GM18507 (cell line): ENCODE measurements at places on chromosomes 6 and 20.

GRCh38 chr20:12414446-12415274 lies 497.0 kb downstream of the BTBD3 start:
- DNase-seq, result no peak

DNA sequence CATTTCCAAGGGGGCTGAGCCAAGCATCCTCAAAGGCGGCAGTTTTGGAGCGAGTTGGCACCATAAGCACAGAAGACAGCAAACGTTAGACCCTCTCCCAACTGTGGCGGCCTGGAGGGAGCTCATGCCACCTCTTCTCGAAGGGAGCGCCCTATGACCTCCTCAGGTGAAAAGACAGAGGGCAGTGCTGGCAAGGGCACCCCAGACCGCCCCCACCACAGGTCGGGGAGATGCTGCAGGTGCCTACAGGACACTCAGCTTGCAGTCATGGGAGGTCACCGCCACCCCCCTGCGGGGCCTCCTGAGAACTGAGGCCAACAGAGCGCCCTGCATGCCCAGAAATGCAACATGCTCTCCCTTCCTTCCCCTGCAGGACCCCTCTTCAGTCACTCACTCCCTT lies 45.1 kb upstream of the BHLHE23 start:
- DNase-seq, result no peak

DNA sequence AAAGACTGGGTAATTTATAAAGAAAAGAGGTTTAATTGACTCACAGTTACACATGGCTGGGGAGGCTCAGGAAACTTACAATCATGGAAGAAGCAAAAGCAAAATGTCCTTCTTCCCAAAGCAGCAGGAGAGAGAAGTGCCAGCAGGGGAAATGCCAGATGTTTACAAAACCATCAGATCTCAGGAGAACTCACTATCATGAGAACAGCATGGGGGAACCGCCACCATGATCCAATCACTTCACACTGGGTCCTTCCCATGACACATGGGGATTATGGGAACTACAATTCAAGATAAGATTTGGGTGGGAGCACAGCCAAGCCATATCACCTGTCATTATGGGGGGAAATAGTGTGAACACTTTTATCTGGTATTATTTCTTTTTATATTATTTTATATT lies 557.2 kb downstream of the EYS start:
- no peak for DNase-seq

DNA sequence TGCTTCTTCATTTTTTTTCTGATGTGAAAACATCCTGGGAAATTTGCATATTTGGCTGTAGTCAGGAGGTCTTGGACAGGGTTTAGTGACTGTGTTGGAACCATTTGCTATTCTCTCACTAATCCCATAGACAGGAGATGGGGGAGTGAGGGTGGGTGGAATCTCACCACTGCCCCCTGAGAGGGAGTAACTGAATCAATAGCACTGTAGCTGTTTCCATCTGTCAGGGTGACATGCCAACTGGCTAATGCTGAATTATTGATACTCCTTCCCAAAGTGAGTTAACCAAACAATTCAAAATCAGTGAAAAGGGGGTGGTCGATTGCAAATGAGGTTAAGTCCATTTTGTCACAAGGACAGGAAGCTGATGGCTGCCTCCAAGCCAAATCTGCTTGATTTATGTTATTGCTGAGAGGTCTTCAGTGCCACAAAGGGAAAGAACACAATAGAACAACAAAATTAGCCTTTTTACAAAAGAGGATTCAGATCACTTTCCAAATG lies 55.1 kb upstream of the B3GAT2 start:
- no peak for DNase-seq

GRCh38 chr6:38909015-38909730 lies 139.4 kb upstream of the GLP1R start:
- DNase-seq, result no peak

- no peak for DNase-seq
These were observed 915 bp upstream of the C6orf47 start for GRCh38 chr6:31661262-31662123.

DNA sequence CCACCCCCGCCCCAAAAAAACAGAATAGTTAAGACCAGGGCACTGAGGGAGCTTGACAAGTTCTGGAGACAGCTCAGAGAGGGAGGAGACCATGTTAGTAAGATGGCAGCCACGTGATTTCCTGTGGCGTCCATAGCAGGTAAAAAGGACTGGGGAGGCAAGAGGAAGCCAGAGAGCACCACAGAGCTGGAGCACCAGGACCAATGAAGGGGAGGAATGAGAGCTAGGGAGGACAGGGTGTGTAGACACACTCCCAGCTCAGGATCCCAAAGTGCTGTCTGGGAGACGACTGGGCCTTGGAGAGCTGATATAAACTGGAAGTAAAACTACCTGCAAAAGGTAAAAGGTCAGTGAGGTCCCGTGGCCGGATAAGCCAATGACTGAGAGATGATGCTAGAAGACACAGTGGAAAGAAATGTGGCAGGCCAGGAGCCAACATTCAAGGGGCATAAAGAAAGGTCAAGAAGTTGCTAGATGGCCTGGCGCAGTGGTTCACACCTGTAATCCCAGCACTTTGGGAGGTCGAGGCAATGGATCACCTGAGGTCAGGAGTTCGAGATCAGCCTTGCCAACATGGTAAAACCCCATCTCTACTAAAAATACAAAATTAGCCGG lies 39.0 kb downstream of the SLC23A2 start:
- no peak for DNase-seq

DNA sequence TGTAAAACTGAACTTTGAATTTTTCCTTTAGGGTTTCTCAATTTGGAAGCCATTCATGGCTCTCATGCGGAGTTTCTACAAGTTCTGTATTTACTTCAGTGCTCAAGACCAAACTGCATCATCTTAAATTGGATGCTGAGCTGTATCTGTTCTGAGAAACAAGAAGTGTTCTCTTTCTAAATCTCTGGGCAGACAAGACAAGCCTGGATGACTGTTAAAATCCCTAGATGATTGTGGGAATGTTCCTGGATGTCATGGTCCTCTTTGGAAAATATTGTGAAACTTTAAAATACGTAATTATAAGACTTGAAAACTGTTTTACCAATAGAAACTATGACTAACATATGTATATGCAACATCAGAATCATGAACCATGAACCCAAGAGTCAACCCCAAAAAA lies 6.2 kb upstream of the GCM1 start:
- DNase-seq, result no peak

- DNase-seq, result no peak
These were observed 73.8 kb upstream of the CCN6 start for GRCh38 chr6:111980143-111980542.

- DNase-seq, result no peak
These were observed 5.6 kb downstream of the GDF5 start for GRCh38 chr20:35432430-35432735.

DNA sequence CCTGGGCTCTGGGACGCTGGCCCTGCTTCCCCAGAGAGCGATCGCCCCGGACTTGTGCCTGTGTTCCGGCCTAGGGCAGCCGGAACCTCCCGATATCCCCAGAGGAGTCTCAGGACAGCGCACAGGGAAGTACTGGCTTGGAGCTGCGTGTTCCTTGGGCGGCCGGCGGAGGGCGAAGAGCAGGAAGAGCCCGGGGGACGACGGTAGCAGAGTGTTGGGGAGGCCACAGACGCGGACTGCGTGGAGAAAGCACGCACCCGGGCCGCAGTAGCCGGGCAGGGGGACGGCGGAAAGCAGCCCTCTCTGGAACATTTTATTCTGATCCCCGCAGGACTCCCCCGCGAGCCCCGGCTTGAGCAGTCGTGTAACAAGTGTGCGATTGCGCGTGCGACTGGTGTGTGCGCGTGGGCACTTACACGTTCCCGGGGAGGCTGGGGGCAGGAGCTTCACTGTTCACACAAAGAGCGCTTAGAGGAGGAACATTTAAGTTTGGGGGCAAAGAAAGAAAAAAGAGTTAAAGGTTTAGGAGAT lies 36.1 kb downstream of the NCR2 start:
- DNase-seq, result no peak

DNA sequence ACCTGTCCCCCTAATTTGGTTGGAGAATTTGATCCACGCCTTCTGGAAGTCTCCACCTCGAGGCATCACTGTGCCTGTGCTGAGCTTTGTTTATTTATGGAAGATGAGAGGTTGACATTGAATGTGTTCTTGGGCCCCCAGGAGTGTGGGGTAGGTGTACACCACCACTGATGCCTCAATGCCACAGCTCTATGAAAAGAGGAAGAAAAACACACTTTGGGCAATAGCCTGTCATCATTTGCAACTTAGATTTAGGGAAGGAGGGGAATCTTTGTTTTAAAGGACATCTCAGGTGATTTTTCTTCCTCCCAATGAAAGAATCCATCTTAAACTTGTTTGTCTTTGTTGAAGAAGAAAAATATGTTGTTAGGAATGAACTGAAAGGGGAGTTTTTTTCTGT lies 42.6 kb downstream of the TBC1D7 start:
- no peak for DNase-seq

DNA sequence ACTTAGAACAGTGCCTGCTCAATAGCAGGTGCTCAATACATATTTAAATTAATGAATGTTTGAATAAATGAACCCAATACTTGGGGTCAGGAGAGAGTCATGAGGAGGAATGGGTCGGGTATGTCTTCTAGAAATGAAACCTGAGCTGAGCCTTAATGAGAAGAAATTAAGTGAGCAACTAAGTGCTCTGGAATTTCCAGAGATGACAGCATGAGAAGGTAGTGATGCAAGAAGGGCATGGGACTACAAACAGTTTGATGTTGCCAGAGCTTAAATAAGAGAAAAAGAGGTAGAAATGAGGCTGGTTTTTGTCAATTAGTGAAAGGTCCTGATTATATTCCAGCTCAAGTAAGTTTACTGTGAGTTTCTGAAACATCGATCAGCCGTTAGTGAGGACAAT lies 82.9 kb downstream of the PDE10A start:
- DNase-seq, result no peak

- no peak for DNase-seq
These were observed 294.9 kb upstream of the MARCKS start for GRCh38 chr6:113562248-113562647.

DNA sequence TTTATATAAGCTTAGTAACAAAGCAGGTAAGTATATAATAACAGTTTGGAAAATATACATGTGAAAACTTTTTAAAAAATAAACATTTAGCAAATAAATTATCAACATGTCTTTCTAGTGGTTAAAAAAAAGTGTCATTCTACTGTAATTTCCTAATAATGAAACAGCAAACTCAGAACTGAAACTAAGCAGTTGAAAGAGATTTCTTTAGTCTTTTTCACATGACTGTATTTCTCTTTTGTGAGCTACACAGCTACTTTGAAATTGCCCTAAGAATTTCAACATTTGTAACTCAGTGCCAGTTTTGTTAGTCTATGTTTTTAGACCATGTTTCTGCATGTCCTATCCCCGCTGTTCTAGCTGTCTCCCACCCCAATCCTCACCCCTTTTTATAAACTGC lies 28.4 kb upstream of the SDHAF4 start:
- DNase-seq, result no peak

DNA sequence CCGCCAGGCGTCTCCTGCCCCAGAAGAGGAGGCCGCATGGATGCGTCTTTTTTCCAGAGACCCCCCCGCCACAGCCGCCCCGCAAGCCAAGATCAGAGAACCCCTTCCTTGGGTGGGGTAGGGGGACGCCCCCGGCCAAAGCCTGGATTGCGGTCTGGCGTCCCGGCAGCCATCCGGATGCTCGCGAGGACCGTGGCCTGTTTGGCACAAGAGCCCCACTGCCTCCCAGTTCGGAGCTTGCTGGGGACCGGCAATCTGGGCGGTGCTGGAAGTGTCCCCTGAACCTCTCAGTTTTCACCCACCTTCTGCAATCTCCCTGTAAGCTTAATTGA lies 924 bp downstream of the FAM162B start:
- DNase-seq, result no peak

GRCh38 chr6:154096316-154096715 lies 57.3 kb downstream of the OPRM1 start:
- DNase-seq, result no peak
